Stimulated activated CD4-positive, alpha-beta T cell treated with anti-CD3 and anti-CD28 coated beads, Interleukin-2, amount 100 ng/mL, for 4 hours (primary cell): ENCODE measurements at places on chromosomes 5 and 9.

- peak; percentile 27 for DNase-seq
Measured at GRCh38 chr5:98769210-98769958, 4.1 kb upstream of the RGMB start.

- peak; percentile 59 for DNase-seq
Measured at GRCh38 chr5:134226441-134227192, 744 bp upstream of the PPP2CA start.

DNA sequence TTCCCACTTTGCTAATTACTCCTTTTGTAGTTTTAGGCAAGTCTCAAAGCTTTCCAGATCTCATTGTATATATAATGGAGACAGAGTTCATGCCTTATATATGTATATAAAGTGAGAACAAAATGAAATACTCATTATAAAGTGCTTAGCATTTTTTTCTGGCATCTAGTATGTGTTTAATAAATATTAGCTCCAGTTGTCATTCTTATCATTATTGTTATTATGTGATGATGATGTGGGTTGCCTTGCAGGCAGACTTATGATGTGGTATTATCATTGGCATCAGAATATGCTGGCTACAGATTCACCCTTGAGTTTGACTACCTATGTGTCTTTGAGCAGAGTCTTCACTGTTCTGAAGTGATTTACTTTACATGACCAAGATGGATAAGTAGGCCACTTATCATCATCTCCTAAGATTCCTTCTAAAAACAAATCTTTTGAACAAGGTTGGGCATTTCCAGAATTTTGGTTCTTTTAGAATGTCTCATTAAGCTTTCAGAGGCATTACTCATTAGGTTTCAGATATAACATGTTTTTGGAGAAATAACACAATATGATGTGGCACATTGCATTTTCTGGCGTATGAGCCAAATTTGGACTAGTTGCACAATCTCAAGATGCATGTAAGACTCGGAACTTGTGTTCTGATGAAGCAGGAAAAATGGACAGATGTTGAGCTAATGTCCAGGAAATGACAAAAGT, 145.6 kb upstream of the TNC start:
- no peak for DNase-seq

- DNase-seq, result no peak
Measured at GRCh38 chr9:77712533-77713130, 64.5 kb upstream of the GNA14 start.

- DNase-seq, result no peak
Measured at GRCh38 chr5:36722900-36723299, 116.5 kb downstream of the SLC1A3 start.

- DNase-seq, result no peak
Measured at GRCh38 chr5:112886975-112887374, 25.9 kb downstream of the SRP19 start.

- no peak for DNase-seq
Measured at GRCh38 chr9:88965473-88965872, 25.8 kb upstream of the S1PR3 start.

- no peak for DNase-seq
Measured at GRCh38 chr9:75953218-75953617, 62.7 kb downstream of the PCSK5 start.
